ENCODE measurements at places on chromosomes 2 and 18.

GRCh38 chr2:205612636-205613035 is 69.7 kb upstream of the NRP2 start:
- no peak for DNase-seq

DNA sequence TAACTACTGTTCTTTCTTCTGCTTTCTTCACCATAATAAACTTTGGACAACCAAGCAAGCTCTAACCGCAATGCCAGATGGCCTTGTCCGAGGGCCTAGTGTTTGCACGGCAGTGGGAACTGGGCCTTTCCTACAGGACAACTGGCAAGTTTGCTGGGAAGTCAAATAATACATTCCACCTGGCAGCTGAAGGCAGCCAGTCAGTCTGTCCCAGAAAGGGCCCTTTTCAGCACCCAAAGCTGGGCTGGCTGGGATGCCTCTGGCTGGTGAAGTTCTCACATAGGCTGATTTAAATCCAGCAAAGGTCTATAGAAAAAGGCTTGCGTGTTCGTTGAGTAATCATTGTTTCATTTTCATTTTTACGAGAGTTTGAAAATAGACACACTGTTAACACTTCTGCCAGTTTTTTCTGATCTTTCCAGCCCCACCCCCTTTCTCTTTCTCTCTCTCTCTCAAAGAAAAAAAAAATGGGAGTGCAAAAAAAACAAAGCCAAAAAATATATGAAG is 110.0 kb upstream of the EPAS1 start:
- DNase-seq: peak; percentile 46

DNA sequence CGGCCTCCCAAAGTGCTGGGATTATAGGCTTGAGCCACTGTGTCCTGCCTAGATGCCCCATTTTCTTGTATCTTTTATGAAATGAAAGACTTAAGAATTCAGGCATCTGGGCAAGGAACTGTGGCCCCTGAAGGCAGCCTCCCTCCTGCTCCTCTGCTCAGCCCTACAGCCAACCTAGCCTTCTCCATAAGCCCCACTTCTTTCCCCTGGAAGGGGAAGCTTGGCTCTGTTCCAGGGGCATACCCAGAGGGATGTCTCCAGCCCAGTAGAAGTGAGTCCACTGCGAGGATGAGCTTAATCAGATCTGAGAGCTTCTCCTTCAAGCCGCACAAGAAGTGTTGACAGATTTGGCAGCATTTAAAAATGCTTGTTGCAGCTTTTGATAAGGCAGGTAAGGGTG is 39.7 kb downstream of the RHOB start:
- no peak for DNase-seq

DNA sequence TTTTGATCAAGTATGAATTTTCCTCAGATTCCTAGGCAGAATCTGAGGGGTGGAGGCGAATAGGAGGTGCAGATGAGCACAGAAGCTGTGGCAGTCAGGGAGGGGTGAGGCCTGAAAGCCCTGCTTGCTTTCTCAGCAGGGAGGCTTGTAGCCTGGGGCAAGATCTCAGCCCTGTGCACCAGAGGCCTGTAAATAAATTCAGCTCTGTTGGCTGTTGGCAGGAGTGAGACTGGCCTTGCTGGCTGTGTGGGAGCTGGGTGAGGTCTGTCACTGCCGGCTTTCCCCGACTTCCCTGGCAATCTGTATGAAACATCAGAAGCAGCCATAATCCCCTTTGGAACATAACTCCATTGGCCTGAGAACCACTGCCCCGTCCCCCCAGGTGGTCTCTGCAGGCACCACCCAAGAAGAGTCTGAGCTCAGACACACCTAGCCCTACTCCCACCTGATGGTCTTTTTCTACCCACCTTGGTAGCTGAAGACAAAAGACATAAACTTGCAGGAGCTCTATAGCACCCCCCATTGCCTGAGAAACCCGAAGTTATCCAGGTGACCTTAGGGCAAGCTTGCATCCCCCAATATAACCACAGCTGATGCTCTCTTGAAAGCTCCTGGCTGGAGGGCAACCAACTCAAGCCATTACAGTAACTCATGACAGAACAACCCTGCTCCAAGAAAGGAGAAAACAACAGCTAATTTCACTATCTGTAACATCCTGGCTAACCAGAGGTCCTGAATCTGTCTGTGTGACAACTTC is 32.3 kb downstream of the EVA1A start:
- no peak for DNase-seq

- no peak for DNase-seq
Measured at GRCh38 chr2:130303169-130303568, 39.5 kb upstream of the IMP4 start.

DNA sequence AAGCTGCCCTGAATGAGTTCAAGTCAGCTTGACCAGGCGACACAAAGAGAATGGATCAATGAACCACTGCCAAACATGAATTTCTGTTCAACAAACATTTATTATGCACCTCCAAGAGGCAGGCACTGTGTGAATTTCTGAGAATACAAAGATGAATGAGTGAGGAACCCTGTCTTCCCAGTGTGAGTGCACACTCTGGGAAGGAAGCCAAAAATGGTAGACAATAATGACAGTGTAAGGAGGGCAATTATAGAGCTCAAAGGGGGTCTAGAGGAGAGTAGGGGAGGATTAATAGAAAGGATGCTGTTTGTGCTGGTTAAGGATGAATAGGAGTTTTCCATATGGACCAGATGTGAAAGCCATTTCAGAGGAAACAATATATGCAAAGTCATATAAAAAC is 213.4 kb downstream of the DCC start:
- no peak for DNase-seq

- DNase-seq: peak; percentile 17
Measured at GRCh38 chr18:36942264-36942663, 113.3 kb downstream of the KIAA1328 start.

GRCh38 chr2:239299218-239299939 is 101.4 kb downstream of the HDAC4 start:
- no peak for DNase-seq

DNA sequence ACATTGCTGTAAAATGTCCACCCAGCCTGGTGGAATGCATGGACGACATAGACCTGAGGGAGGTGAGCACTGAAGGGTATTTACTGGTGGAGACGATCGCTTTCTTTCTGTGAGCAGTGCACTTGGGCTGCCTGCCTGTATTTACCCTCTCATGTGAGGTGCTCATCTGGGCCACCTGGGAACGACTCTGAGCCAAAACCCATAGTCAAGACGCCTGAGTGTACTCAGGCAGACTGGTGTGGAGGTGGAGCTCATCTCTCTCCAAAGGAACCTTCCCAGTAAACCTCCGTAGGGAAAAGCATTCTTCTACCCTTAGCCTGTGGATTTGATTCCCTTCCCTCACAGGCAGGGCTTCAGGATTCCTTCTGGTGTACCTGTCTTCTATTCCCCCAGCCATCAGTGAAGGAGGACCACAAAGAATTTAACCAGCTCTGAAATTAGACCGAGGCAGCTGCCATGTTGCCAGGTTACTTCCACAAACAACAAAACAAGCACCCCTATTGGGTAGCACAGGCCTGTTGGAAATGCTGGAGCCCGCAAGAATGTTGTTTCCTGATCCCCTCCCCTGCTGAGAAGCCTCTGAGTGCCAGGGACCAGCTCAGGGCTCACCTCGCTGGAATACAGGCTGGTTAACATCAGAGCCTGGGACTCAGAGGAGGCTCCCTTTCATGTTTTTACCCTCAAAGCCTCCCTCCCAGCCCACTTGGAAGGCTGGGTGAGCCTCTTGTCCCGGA is 47.5 kb upstream of the TXNDC2 start:
- DNase-seq: no peak

GRCh38 chr2:143426296-143426695 is 297.1 kb downstream of the ARHGAP15 start:
- DNase-seq: no peak

GRCh38 chr2:60745761-60746160 is 10.3 kb upstream of the PAPOLG start:
- DNase-seq: no peak

DNA sequence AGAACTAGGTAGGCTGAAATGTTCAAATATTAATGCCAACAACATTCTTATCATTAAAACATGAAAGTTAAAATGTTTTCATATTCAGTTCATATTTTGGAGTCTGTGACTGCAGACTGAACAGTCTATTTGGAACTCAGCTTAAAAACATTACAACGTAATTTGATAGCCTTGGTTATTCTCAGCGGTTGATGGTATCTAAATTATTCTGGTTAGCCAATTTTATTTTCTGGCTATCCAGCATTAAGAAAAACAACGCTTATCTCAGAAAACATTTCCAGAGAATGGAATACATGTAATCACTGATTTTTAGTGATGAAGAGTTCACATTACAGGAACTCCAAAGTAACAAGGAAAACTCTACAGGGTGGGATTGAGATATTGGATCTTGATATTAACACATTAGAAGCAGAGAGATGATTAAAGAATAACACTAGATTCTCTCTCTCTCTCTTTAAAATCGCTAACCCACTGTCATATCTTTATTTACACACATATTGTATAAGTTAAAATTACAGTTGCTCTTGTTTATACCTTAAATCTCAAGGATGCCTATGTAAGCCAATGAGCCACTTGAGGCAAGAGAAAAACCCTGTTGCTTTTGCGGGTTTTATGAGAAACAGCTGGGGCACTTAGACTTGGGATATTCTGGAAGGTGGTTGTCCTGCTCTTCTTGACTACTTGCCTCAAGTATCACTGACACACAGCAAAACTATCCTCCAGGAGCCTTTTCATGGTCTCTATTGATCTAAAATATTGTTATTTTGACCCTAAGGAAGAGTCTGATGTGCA is 84.9 kb downstream of the ICOS start:
- DNase-seq: no peak

DNA sequence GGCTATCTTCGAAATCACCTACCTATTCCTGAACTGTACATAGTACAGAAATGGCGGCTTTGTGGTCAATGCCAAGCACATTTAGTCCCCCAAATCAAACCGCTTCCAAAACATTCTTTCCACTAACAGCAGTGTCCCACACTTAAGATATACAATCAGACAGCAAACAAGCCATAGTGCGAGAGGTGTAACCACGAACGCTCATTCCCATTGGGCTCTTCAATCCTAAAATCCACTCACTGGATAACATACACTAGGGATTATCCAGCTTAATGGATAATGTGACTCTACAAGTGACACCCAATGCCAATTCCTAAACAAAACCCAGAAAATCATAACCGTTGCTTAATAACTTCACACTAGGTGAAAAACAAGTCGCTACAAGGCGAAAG is 2.0 kb downstream of the XPO1 start:
- DNase-seq: no peak

- peak; percentile 33 for DNase-seq
Measured at GRCh38 chr2:84816426-84817026, 64.4 kb downstream of the TRABD2A start.

DNA sequence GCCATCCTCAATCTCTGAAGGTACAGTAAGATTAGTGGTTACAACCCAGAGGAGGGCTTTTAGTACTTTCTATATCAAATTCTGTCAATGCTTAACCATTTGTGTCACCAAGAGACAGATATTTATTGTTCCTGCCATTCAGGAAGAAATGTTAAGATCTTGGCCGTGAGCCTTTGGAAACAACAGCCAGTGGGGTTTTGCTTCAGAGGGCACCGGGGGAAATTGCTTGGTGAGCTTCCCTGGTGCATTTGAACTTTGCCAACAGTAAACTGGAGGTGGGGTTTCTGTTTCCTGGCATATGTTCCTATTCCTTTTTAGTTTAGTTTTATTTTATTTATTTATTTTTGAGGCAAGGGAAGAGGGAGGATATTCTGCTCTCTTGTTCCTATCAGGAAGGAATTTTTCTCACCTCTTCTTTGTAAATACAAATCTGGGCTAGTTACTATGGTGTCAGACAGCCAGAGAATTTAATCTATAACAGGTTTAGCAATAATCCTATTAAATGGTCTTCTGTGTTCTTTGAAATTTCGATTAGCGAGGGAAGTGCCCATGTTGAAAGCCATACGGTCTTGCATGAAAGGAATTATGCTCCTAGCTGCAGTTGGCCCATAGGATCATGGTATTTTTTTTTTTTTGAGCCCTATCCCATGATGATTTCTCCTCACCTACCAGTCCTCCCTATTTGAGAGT is 95.7 kb downstream of the MAIP1 start:
- no peak for DNase-seq

DNA sequence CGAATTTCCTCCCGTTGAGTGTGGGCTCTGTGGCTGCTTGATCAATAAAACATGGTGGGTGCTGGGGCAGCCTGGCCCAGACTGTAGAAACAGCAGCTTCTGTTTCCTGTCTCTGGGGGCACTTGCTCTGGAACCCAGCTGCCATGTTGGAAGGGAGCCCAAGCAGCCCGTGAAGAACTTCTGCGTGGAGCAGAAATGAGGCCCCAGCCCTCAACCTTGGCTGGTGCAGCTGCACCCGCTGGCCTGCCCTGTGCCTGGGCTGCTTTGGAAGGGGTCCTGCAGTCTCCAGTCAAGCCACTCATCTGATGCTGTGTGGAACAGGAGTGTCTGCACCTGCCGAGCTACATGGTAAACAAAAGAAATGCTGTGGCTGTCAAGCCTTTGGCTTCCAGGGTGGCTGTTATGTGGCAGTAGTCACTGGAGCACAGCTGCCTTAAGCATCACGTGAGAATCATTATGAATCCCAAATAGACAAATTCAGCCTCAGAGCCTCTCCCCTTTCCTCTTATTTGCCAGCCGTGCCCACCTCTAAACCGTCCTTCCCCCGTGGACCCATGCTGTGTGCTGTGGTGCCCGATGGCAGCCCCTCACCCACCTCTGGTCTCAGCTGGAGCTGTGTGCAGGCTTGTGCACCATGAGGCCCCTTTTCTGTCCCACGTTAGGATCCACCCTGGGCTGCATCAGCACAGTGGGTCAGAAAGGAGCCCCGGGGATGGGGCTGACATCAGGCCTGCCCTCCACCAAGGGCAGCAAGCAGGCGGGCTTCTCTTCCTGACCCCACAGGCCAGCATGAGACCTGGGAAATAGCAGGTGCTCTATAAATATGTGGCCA is 134.0 kb upstream of the HDAC4 start:
- DNase-seq: no peak

GRCh38 chr18:46398625-46399024 is 258.4 kb downstream of the LOXHD1 start:
- no peak for DNase-seq
